Large intestine (tissue), 12 donors: ENCODE measurements at places on chromosomes 12 and 14. TPM values are rescaled to one million over a fixed set of nuclear protein-coding genes. Genes with fewer than 3 reads are reported as not detected.

DNA sequence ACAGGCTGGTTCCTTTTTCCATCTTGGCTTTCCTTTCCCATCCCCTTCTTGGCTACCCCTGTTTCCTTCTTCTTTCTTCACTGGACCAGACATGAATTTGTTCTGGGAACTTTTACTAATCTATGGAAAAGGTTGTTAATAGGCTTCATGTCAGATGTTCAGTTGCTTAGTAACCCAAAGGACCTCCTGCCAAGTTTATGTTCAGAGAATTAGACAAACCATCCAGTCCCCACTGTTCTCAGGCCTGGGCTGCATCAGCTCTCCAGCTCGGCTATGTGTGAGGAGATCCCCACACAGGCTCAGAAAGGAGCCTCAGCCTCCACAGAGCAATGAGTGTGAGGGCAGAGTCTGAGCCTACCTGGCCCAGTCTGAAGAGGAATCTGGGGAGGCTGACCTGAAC, 78.0 kb downstream of the AKAP6 start:
- DNase-seq, result no peak

GRCh38 chr12:72560003-72560769, 288.0 kb downstream of the TRHDE start:
- no peak for DNase-seq

DNA sequence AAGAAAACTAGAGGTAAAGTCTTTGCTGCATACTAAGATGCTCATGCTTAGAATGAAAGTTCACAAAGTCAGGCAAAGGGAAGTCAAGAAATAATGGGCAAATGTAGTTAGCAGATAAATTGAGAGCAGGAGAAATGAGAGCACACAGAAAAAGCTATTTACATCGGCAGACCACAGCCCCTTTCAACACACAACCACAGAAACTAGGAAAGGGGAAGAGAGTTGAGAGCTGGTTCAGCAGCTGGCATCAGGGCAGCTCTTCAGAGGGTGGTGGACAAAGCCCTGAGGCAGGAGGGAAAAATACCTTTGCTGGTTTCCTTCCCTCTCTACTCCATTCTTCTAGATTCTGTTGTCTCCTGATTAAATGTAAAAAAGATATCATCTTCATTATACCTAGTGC, 95.4 kb upstream of the ANO4 start:
- DNase-seq, result no peak

GRCh38 chr14:75109877-75110276, 17.0 kb downstream of the NEK9 start:
- DNase-seq, result no peak

RASSF9 gene
- 2.4 TPM for polyA plus RNA-seq

AKAP5 gene
- polyA plus RNA-seq, result 3.4 TPM

DACT1 gene
- 13.5 TPM for polyA plus RNA-seq

CNTN1 gene
- 7.4 TPM for polyA plus RNA-seq

PIWIL1 gene
- polyA plus RNA-seq, result 0.19 TPM

INHBC gene
- polyA plus RNA-seq, result 0.40 TPM
